ENCODE measurements at places on chromosomes 6 and 20.
A peak's percentile ranks its signal among the peaks of the same experiment; 100 is the strongest.

GRCh38 chr6:25512560-25512959, 139.5 kb upstream of the SCGN start:
- no peak for DNase-seq

- no peak for DNase-seq
Measured at GRCh38 chr6:5994234-5994998, 12.3 kb downstream of the NRN1 start.

DNA sequence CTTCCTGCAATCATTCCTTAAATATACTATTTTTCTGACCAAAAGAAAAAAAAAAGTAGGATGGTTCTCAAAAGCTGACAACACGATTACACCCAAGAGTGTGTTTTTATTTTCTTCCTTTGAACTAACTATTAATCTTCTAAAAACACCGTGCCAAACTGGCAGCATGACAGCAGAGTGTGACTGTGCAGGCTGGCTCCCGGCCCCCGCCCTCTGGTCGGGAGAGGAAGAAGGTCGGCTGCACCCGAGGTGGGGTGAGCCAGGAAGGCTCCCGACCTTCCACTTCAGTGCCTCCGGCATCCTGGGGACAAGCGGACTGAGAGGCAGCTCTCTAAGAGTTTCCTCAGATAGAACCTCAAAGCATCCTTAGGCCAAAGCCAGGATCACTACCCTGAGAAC, 29.2 kb downstream of the SLC22A23 start:
- DNase-seq: no peak

DNA sequence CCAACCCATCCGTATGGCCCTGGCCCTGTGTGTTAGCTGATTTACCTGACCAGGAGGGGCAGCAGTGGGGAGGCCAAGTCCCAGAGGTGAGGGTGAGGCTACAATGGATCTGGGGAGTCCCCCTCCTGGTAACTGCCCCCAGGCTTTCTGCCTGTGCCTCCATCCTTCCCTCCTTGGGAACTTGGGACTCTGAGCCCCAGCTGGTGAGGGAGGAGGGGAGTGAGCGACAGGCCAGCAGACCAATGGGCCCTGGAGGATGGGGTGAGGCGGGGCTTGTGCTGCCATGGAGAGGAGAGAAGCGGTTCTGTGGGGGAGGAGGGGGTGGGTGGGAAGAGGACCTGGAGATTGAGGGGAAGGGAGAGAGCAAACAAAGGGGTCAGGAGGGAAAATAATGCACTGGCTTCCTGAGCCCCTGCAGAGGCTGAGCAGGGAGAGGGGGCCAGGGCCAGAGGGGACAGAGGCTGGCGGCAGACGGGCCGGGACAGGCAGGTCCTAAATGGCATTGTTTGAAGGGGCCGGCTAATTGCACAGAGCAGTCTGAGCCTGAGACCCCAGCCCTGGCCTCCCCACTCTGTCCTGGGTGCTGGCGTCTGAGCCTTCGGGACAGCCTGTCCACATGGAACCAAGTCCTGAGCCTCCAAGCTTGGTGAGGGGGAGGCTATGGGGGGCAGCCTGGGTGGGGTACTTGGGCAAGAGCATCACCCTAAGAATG, 17.5 kb downstream of the DNMT3B start:
- peak; percentile 98 for DNase-seq

GRCh38 chr6:112156668-112157067, 69.3 kb downstream of the FAM229B start:
- DNase-seq: no peak

- DNase-seq: no peak
Measured at GRCh38 chr6:139955366-139956155, 581.1 kb upstream of the CITED2 start.

GRCh38 chr6:63716169-63716568, 80.6 kb downstream of the PHF3 start:
- DNase-seq: no peak

- no peak for DNase-seq
Measured at GRCh38 chr6:44542401-44543116, 155.1 kb downstream of the CDC5L start.

GRCh38 chr6:99080191-99080590, 132.4 kb upstream of the FBXL4 start:
- DNase-seq: no peak

- no peak for DNase-seq
Measured at GRCh38 chr20:44598423-44599305, 16.3 kb downstream of the PKIG start.

DNA sequence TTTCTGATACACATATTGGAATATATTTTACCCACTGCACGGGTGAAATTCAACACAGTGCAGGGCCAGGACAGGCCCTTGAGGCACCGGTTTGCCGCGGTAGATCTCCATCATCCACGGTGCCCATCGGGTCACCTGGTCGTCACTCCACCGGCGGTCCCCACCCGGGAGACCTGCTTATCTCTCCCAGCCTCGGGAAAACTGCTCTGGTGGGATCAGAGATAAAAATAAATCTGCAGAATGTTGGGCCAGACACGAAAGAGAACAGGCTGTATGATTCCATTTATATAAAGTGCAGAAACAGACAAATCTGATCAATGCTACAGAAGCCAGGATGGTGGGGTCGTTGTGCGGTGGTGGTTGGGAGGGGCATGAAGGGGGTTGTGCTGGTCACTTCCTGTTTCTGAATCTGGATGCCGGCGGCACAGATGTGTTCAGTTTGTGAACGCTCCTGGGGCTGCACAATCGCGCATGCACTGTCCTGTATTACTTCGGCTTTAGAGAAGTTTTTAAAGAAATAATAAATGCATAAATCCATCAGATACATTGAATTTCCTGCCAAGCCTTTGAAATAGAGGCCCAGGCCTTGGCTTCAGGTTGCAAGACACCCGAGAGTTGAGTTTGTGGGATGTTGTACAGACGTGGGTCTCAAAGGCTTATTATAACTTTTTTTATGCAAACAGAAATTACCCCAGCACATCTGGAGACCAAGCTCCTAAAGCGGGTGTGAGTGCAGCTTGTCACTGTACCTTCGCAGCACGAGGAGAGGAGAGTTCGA, 54.3 kb downstream of the ANKRD60 start:
- no peak for DNase-seq

- DNase-seq: no peak
Measured at GRCh38 chr20:44400970-44401769, 45.7 kb downstream of the HNF4A start.

- no peak for DNase-seq
Measured at GRCh38 chr6:69289689-69290495, 506.9 kb downstream of the LMBRD1 start.

- no peak for DNase-seq
Measured at GRCh38 chr6:128259730-128260685, 260.4 kb downstream of the PTPRK start.

DNA sequence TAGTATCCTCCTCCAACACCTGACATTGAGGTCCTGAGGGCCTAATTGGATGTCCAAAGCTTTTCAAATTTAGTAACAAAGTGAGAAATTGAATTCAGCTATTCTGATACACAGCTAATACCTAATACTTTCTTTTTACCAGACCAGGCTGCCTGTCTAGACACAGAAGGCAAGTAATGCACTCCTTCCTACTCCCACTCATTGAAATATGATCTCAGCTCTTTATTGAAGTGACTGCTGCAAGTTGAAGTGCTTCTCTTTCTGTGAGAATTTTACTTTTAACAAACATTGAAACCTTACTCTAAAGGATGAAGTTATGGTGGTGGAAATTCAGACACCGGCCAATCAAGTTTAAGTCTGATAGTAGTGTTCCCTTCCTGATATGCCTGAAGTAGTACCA, 90.8 kb upstream of the OGFRL1 start:
- DNase-seq: no peak

- no peak for DNase-seq
Measured at GRCh38 chr6:19715167-19715551, 122.0 kb upstream of the ID4 start.

DNA sequence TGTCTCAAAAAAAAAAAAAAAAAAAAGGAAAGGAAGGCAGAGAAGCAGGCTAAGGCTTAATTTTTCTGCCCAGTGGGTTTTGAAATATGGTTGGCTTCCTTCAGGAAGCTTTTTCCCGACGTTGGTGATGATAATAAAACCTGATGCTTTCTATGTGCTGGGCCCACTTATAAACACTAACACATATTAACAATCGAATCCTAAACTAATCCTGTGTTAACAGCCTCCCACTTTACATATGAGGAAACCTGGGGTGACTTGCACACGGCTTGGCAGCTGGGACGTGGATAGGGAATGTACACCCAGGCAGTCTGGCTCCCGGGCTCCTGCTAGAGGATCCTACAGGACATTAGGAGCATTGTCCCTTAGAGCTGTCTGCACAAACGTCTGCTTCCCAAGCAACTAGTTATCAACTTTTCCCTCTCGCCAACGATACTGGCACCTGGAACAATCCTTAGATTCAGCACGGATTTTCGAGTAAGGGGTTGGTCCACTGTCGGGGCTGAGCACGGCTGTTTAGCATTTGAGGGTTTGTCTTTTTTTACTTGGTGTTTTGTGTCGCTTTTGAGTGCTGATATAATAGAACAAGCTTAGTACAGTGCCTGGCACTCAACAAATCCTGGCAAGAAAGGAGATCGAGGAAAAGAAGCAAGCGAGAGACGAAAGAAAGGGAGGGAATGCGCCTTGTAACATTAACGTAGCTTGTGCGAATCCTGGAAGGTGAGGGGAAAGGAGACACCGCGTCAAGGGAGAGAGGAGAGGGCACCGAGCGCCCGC, 622 bp upstream of the KIZ start:
- DNase-seq: peak; percentile 26

GRCh38 chr6:43509142-43509983, 783 bp downstream of the LRRC73 start:
- DNase-seq: peak; percentile 28

- DNase-seq: no peak
Measured at GRCh38 chr20:23988561-23988960, at the start of gene GGTLC1. Gene GGTLC1, minus strand, starts transcription at chr20:23988779. Its CDS starts 2,168 bp downstream, at chr20:23986611.

DNA sequence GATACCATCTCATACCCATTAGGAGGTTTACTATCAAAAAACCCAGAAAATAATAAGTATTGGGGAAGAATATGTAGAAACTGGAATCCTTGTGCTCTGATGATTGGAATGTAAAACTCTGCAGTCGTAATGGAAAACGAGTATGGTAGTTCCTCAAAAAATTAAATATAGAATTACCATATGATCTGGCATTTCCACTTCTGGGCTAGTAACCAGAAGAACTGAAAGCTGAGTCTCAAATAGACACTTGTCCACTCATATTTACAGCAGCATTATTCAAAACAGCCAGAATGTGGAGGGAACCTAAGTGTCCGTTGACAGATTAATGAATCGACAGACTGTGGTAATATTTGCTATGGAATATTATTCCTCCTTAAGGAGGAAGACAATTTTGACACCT, 44.3 kb downstream of the FOXC1 start:
- DNase-seq: no peak

GRCh38 chr6:69813508-69813907, 16.7 kb upstream of the LMBRD1 start:
- DNase-seq: no peak

- DNase-seq: no peak
Measured at GRCh38 chr6:10259671-10260070, 155.2 kb downstream of the TFAP2A start.

GRCh38 chr20:6925744-6926278, 158.3 kb downstream of the BMP2 start:
- DNase-seq: no peak

- DNase-seq: no peak
Measured at GRCh38 chr6:43122146-43122545, 46.0 kb downstream of the PTK7 start.

DNA sequence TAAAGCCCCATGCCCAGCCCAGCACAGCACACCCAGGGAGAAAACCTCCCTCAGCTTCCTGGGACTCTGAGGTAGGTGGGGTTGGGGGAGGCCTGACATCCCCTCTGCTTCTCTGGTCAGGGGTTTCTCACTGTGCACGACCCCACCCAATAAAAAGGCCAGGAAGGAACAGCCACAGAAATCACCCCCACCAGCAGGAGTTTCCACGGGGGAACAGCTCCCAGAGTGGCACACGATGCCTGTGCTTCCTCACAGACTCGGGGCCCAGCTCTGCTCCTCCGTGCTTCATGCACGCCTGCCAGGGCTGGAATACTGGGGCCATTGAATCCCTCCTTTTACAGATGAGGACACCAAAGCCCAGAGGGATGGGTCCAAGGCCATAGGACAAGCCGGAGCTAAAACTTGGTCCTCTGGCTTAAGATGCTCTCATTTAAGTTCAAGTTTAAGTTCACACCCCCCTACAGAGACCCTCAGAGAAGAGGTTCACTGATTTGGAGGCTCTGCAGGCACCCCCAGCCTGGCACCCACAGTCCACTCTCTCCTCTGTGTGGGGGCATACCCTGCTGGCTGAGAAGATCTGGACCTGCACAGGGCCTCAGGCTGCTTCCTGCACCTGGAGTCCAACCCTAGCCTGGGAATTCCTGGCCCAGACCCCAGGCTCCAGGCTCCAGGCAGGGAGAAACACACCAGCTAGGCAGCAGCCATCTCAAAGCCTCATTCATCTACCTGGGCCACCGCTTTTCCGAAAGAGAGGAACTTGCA, 14.3 kb downstream of the ACSS1 start:
- DNase-seq: no peak

GRCh38 chr6:37725957-37726356, 28.3 kb upstream of the MDGA1 start:
- no peak for DNase-seq

DNA sequence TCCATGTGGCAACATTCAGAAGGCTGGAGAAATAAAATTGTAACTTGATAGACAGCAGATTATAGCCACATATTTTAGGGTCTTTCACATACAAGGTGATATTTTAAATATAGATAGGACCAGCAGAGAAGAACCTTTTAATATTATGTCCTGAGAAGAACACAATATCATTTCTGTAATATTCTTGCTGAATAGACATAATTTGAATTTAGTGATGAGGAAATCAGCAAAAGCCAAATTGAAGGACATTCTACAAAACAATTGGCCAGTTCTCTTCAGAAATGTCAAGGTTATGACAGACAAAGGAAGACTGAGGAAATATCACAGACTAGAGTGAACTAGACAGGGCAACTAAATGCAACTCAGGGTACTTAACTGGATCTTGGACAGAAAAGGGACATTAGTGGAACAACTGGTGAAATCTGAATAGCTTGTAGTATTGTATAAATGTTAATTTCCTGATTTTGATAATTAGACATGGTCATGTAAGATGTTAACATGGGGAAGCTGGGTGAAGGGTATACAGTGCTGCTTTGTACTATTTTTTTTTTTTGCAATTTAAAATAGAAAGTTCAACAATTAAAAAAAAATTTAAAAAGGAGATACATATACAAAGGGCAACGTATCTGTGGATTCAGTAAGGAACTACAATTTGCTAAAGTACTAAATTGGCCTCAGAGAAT, 134.5 kb upstream of the SIM1 start:
- DNase-seq: no peak

DNA sequence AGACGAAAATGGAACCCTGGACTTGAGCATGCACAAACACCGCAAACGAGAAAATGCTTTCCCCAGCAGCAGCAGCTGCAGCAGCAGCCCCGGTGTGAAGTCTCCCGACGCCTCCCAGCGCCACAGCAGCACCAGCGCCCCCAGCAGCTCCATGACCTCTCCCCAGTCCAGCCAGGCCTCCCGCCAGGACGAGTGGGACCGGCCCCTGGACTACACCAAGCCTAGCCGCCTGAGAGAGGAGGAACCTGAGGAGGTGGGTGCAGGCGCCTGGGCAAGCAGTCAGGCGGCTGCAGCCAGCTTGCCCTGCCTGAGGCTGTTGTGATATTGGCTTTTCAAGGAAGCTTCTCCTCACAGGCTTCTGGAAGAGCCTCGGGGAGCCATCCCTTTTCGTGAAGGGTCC, 35.8 kb upstream of the PCMTD2 start:
- no peak for DNase-seq
